ENCODE measurements at places on chromosomes 6 and 20.

- DNase-seq = no peak
Observed at GRCh38 chr6:84492241-84493165, 265.1 kb upstream of the CEP162 start.

DNA sequence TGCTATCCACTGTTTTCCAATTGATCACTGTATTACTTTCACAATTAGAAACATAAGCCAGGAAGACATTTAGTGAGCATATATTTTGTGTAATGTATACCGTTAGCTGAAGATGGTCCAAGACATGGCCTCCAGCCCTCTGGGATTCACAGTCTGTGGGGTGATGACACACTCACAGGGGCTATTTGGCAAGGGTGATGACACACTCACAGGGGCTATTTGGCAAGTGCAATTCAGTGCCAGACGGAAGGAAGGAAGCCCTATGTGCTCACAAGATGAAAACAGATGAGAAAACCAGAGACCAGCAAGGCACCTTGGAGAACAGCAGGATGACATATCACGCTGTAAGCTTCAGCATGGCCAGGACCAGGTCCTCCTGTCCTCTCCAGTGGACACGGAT, 183.7 kb downstream of the MBOAT1 start:
- no peak for DNase-seq

GRCh38 chr20:49701241-49701790, 12.4 kb downstream of the B4GALT5 start:
- peak; percentile 76 for DNase-seq

GRCh38 chr6:12150812-12151432, 138.8 kb downstream of the HIVEP1 start:
- DNase-seq = peak; percentile 39

DNA sequence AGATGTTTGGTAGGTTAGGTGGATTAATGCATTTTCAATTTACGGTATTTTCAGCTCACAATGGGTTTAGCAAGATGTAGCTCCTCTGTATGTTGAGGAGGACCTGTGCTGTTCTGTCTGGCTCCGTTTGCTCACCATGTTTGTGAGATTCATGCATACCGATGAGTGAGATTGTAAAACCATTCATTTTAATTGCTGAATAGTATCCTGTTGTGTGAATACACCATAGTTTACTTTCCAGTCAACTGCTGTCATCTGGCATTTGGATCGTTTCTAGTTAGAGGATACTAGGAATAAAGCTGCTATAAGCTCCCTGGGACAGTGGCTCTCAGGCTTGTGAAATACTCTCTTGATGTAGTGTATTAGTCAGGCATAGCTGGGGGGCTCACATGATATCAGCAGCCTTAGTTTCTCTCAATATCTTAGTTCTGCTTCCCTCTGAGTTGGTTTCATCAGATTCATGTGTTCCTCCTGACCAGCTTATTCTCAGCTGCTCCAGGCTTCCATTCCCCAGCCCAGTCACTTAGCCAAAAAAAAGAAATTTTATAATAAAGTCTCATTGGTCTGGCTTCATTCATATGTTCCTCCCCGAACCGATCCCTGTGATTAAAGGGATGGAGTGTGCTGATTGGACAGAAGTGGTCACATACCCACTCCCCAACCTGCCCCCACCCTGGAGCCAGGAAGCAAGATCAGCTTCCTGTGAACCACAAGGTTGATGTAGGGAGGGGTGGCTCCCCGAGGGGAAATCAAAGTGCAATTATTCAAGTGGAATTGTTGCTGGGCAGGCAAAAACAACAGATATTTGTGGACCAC, 10.9 kb upstream of the B4GALT5 start:
- peak; percentile 93 for DNase-seq

GRCh38 chr6:117174835-117175360, 90.5 kb upstream of the VGLL2 start:
- DNase-seq = no peak

- DNase-seq = peak; percentile 93
Observed at GRCh38 chr6:142372348-142372747, 70.5 kb downstream of the ADGRG6 start.

- DNase-seq = peak; percentile 87
Observed at GRCh38 chr6:75386050-75386770, 101.6 kb upstream of the TMEM30A start.

DNA sequence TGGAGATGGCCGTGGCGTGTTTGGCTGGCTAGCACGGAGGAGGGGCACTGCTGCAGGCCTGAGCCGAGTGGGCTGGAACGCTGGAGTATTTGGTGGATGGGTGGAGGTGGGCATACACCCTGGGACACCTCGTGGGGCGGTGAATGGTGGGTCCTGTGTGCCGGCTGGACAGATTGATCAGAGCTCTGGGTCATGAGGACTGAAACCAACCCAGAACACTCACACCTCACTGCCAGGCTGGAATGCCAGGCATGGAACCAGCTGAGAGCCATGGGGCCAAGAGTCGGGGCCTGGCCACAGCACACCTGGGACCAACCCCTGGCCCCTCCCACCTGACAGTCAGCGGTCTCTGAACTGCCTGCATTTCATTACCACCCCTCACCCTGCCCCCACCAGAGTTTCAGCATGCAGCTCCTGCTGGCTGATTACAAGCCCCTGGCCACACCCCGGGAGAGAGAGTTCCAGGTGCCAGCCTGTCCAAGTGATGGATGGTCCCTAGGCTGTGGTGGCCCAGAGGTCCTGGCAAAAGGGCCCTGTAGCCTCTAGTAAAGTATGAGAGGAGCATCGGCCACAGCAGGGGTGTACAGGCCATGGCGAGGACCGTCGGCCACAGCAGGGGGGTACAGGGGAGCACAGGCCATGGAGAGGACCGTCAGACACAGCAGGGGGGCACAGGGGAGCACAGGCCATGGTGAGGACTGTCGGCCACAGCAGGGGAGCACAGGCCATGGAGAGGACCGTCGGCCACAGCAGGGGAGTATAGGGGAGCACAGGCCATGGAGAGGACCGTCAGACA, 3.3 kb downstream of the NPBWR2 start:
- DNase-seq = no peak

GRCh38 chr6:11732036-11732631, 46.5 kb downstream of the ADTRP start:
- peak; percentile 74 for DNase-seq

GRCh38 chr20:651713-652614, 1.0 kb downstream of the SRXN1 start:
- DNase-seq = peak; percentile 22

DNA sequence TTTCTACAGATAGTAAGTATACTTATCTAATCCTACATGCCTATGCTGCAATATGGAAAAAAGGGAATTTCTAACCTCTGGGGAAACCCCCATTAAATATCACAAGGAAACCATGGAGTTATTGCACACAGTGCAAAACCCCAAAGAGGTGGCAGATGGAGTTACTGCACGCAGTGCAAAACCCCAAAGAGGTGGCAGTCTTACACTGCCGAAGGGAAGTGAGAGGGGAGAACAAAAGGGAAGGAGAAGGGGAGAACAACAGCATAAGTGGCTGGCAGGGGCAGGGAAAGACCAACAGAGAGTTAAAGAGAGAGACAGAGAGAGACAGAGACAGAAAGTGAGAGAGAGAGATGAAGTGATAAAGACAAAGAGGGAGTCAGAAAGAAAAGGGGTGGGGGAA, 43.8 kb upstream of the EIF2S2 start:
- DNase-seq = no peak

DNA sequence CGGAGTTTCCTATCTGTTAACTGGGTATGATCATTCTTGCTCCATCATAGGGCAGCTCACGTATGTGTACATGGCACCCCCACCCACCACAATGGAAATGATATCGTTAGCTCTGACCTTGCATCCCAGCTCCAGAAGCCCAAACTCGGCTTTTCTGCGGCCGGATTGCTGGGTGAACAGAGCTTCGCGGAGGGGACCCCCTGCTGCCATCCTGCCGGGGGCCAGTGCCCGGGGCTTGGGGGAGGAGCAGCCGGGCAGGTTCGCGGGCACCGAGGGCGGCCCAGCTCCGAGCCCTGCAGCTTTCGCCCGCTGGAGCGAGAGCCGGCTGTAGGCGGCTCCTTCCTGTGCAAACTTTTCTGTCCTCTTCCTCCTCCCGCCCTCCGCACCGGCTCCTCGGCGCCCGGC, 24.9 kb upstream of the FUCA2 start:
- peak; percentile 65 for DNase-seq

GRCh38 chr6:122648726-122649125, 38.5 kb downstream of the PKIB start:
- no peak for DNase-seq

GRCh38 chr6:128208078-128208477, 307.2 kb upstream of the THEMIS start:
- peak; percentile 76 for DNase-seq

GRCh38 chr6:90109141-90109540, 187.5 kb downstream of the BACH2 start:
- no peak for DNase-seq

DNA sequence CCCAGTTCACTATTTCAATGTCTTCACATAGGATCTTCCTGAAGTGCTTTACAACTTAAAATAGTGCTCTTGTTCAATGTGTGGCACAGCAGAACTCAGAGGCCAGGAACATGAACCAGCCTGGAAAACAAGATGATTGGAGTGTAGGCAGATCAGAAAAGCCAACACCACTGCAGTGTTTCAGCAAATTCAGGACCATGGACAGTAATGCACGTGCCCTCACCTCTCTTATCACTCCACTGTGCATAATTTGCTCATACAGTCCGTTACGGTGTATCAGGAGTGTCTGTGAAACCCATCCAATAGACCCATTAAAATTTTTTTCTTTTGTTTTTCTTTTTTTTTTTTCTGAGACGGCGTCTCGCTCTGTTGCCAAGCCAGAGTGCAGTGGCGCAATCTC, 27.6 kb upstream of the HACE1 start:
- peak; percentile 58 for DNase-seq

DNA sequence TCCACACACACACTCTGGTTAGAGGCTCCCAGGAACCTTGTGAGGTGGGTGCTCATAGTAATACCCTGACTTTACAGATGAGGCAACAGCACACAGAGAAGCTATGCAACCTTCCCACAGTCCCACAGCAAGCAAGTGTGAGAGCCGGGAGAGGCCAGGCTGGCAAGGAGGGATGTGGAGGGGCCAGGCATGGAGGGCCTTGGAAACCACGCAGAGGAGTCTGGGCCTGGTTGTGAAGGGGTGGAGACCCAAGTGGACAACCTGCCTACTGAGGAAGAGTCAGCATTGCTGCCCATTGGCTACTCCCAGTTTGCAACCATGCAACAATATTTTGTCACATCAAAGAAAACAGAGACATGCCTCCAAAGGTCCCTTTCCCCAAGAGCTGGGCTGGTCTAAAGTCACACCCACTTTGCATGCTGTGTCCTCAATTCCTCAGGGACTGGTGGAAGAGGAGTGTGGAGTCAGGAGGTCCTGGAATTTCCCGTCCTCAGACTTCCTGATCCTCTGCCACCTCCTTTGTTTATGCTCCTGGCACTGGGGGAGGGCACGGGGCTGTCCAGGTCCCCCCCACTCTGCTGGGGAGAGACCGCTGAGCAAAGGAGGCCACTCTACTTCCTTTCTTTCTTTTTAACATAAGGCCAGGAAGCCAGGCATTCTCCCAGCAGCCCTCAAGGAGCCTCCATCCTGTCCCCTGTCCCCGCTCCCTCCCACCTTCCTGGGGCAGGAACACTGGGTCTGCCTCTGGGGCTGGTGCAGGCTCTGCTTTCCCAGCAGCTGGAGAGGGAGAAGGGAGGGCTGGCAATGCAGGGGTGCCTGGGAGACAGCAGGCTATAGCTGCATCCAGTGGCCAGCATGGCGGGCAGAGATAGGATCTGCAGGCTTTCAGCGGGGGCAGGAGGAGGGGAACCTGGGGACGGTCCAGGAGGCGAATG, 68.3 kb downstream of the NOL4L start:
- peak; percentile 73 for DNase-seq

DNA sequence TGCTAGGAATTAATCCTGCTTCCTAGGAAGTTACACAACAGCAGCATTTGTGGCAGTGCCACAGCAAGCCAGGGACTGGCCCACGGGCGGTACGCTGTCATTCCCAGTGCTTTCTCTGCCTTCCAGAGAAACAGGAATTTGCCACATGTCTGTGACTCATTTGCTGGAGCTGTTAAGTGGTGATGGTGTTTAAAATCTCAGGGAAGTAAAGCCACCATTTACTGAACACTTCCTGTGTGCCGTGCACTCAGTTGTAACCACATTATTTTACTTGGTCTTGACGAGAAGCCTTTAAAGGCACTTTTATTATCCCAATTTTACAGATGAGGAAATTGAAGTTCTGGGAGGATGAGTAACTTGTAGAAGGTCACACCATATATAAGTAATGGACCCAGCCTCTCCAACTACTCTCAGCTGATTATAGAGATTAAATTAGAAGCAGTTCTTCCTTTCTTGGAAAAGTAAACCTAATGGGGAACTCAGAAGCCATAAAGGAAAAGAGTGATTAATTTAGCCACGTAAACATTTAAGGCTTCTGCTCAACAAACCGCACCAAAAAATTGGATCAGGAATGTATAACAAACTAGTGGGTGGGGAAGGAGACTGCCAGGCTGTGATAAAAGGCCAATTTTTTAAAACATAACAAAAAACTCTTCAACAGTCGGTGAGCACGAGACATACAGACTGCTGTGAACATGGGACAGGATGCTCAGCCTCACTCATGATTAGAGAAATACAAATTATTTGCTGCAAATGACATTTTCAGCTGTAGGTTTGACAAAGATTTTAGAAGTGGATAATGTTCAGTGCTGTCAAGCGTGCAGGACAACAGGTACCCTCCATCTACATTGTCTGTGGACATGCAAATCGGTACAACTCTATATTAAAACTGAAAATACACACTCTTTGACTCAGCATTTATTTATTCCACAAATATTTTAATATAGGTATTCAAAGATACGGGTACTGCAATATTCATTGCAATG, 311.2 kb downstream of the NRN1 start:
- peak; percentile 98 for DNase-seq

GRCh38 chr6:156461647-156462046, 315.5 kb upstream of the ARID1B start:
- DNase-seq = no peak

DNA sequence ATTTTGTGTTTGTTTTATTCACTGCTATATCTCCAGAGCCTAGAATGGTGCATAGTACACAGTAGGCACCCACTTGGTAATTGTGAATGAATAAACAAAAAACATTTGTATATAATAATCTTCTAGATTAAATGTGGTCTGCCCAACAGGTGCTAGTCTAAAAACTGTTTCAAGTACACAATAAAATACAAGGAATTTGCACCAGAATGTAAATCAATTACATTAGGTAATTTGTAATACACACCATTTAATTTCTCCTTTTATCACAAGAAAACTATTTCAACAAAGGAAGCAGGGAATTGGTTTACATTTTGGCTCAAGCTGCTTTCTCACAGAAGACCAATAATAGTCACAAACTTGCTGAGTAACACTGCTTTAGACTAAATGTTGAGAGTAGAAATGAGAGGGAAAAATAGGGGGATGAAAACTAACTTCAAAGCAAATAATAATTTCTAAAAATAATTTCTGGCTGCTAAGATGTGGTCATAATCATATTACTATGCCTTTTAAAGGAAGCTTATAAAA, 22.1 kb downstream of the RUNX2 start:
- no peak for DNase-seq
